Urinary bladder (tissue), 4 donors: ENCODE measurements at places on chromosomes 16 and 17.

GRCh38 chr17:10657879-10658278, 770 bp upstream of the MYH3 start:
- DNase-seq: no peak

DNA sequence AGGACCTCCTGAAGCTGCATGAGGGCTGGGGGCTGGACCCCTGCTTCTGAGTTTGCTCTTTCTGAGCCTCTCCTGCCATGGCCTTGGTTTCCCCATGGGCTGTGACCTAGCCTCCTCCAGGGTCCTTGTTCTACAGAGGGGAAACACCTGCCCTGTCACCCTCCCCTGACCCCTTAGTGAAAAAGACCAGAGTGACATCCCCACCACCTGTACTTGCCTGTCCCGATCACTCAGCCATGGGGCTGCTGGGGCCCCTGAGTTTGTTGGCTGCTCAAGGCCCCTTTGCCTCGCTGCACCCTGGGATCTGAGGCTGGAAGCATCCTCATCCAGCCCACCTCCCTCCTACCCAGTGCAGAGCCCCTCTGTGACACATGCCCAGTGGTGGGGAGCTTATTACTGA, 800 bp downstream of the NOD2 start:
- DNase-seq: no peak

DNA sequence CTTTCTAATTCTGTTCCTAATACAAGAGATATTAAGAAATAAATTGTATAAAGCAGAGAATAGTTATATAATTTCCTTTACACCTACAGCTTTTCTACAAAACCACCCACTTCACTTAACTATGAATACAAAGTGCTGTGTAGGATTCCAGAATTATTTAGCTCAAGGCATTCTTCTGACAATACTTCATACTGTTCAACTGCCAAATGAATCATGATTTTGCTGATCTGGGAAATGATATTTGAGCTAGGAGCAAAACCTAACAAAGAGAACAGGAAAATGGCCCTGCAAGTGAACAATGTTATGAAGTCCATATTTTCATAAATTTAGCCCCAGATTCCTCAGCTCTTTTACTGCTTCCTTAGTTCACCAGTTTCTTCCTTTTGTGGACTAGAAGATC, 12.9 kb downstream of the BBS2 start:
- no peak for DNase-seq

GRCh38 chr17:82332669-82333278, 792 bp downstream of the SECTM1 start:
- DNase-seq: no peak

GRCh38 chr17:72931635-72932034, 160.9 kb downstream of the SLC39A11 start:
- no peak for DNase-seq

DNA sequence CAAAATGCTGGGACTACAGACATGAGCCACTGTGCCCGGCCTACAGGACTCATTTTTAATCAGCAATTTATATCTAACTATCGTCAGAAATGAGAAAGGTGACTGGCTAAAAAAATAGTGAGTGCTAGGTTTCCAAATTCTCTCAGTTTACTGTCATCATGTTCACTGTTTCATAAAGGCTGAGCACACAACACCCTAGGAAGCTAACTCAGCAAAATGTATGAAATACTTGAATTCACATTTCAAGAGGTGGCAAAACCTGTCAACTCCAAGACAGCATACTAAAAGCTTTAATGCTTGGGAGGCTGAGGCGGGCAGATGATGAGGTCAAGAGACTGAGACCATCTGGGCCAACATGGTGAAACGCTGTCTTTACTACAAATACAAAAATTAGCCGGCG, 16.7 kb downstream of the WDR45B start:
- DNase-seq: no peak

DNA sequence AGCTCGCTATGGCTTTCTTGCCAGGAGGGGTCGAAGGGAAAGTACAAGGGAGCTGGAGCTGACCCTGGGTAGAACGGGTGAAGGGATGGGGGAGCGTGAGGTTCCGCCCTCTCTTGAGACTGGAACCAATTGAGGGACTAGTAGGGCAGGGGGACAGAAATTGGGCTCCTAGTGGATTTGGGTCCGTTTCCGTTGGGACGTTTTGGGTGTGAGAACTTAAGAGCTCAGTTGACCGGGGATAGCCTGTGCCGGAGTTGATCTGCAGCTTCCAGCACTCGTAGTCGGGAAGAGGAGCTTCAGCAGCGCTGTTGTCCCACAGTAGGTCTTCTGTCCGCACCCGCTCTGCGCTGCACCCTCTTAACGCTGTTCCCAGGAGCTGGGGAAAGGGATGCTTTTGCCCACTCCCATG, 481 bp downstream of the CNTROB start:
- no peak for DNase-seq

DNA sequence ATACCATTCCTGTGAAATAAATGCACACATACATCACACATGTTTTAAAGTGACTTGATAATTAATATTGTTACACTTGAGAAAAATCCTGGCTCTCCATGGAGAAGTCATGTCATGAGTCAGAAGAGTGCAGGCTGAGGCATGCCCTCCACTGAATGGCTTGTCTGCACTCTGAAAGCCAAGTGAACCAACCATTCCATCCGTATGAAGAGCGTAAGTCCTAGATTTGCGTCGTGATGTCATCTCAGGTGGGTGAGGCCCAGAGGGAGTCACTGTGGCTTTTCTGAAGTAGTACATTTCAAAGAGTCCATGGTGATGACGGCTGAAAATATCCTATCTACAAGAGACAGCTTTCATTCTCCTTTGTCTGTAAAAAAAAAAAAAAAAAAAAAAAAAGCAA, 83.5 kb upstream of the IRX5 start:
- DNase-seq: peak; percentile 79

GRCh38 chr17:72553051-72553755, 432.4 kb downstream of the SOX9 start:
- no peak for DNase-seq

DNA sequence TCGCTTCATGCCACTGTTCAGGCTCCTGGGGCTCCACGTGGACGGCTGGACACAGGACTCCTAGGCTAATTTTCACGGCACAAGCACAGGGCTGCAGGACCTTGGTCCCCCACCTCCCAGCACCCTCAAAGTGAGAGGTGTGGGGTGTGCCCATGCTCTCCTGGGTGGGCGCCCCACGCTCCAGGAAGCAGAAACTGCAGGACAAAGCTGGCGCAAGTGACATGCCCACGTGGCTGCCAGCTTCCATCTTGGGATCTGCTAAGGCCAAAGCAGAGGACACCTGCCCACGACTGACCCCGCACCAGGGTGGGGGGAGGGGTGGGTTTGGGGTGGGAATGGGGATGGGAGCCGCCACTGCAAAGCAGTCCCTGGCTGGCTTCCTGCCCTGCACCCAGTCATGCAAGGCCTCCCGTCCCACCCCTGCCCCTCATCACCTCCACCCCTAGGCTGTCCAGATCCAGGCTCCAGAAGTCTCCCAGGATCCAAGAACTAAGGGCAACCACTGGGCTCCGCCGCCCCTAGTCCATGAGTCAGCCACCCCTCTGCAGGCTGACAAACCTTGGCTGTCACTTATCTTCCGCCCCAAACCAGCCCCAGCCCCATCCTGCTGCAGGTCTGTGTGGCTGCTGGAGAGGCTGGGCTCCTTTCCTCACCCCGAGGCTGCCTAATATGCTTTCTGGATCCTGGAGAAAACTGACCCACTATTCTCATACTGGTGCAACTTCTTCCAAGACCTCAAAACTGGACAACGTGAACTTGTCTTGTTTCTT, 11.1 kb downstream of the USP6 start:
- DNase-seq: no peak

DNA sequence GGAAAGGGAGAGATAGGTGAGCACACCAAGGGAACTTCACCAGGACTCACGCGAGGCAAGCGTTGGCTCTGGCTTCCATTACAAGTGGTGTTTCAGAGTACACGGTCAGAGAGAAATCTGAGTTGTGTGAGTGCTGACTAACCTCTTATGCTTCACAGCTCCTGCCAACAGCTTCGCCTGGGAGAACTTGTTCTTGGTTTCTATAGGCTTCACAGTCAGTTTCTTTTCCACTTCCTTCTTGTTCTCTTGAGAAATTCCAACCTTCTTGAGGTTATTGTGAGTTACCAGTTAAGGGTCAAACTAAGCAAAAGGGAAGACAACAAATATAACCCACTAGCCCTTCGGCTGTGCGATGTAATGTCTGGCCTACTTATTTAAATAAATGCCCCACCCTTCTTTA, 18.9 kb downstream of the PSME3IP1 start:
- DNase-seq: no peak
